ENCODE measurements at places on chromosomes 1 and 21.

- DNase-seq: no peak
Measured at GRCh38 chr1:212635141-212635631, 26.6 kb downstream of the ATF3 start.

DNA sequence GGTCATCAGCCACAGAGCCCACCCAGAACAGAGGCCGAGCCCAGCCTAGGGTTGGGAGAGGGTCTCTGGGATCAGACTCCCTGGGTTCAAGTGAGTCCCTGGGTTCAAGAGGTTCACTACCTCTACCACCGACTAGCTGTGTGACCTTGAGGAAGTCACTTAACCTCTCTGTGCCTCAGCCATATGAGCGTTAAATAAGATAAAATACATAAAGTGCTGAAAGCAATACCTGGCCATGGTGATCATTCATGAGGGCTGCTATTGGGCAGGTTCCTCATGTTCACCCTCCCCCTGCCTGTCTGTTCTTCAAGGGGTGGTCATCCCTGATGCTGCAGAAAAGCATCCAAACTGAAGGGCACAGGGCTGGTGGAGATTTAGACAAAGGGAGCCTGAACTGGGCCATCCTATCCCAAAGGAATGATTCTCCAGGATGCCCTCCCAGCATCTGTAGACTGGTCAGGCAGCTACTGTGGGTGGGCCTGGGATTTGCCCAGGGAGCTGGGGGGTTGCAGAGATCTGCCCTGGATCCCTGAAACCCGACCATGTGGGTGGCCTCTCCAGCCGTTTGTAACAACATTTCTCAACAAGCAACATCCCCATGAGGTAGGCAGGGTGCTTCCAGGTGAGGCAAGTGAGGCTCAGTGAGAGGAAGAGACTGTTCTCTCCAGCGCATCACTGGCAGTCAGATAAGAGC lies 196.6 kb downstream of the MATN1 start:
- no peak for DNase-seq

GRCh38 chr1:32480003-32480402 lies 15.1 kb downstream of the ZBTB8B start:
- DNase-seq: no peak

- DNase-seq: no peak
Measured at GRCh38 chr1:21893046-21893805, 43.9 kb downstream of the HSPG2 start.

- DNase-seq: peak; percentile 88
Measured at GRCh38 chr1:42484382-42484781, 21.3 kb downstream of the CCDC30 start.

DNA sequence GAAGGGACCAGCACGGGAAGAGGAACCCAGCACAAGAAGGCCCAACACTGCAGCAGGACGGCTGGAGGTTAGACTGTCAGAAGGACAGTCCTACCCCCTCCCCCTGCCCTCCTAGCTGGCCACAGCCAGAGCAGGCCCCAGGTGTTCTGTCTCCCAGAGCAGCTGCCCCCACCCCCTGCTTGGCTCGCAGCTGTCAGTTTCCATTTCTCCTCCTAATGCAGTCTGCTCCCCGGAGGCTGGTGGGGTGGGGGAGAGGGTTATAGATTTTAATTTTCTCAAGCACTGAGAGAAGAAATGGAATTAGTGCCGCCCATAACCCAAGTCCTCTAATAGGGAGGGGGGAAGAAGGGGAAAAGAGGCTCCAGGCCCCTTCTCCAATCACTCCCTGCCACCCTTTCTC lies 13.0 kb upstream of the PEAR1 start:
- DNase-seq: no peak

DNA sequence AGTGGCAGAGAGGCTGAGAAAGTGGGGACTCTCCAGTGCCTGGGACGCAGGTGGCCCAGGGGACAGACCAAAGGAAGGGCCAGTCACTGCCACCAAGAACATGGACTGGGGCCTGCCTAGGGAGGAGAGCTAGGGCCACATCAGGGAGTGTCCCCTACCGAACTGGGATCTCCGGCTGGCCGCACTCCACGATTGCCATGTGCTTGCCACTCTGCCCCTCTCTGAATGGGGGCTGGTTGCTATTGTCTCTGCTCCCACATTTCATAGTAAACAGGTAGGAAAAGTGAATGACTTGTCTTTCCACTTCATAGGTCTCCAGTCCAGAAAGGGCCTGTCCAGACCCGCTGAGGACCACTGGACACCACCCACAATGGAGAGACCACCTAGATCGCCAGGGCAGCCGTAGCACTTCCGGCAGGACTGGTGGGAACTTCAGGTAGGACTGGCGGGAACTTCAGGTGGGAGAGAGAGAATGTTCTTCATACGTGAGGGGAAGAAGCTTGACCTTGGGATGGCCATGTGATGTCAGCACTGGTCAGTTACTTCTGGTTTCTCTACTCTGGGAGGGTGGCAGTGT lies 55.2 kb upstream of the PDE9A start:
- no peak for DNase-seq

DNA sequence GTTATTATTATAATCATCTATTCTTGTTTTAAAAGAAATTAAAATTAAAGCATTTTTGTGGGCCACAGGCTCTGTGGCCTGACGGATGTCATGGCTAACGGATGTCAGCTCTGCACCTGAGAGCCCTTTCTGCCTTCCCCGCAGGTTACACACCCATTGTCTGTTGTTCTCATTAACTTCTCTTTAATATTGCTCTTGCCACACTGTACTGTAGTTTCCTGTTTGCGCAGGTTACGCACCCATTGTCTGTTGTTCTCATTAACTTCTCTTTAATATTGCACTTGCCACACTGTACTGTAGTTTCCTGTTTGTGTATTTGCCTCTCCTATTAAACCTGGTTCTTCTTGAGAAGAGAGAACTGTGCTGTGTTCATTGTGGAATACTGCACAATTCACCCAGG lies 294.4 kb upstream of the PLXNA2 start:
- no peak for DNase-seq

GRCh38 chr1:104919188-104919587 lies 1169.5 kb downstream of the AMY1C start:
- DNase-seq: no peak

DNA sequence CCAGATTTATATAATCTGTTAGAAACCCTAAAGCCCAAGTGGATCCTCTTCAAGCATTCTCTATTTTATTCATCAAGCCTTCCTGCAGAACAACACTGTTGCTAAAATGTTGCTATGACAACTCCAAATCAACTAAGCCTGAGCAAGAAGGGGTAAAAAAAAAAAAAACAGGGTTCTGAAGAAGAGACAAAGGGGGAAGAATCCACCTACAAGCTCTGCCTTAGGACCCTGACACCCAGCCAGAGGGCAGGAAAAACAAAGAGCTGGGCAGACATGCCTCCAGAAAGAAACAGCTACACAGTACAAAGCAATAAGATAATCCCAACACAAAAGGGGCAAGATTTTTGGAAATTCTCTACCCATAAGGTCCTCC lies 1.3 kb downstream of the USF1 start:
- DNase-seq: no peak

- no peak for DNase-seq
Measured at GRCh38 chr1:23989263-23989662, 9.1 kb upstream of the SRSF10 start.

DNA sequence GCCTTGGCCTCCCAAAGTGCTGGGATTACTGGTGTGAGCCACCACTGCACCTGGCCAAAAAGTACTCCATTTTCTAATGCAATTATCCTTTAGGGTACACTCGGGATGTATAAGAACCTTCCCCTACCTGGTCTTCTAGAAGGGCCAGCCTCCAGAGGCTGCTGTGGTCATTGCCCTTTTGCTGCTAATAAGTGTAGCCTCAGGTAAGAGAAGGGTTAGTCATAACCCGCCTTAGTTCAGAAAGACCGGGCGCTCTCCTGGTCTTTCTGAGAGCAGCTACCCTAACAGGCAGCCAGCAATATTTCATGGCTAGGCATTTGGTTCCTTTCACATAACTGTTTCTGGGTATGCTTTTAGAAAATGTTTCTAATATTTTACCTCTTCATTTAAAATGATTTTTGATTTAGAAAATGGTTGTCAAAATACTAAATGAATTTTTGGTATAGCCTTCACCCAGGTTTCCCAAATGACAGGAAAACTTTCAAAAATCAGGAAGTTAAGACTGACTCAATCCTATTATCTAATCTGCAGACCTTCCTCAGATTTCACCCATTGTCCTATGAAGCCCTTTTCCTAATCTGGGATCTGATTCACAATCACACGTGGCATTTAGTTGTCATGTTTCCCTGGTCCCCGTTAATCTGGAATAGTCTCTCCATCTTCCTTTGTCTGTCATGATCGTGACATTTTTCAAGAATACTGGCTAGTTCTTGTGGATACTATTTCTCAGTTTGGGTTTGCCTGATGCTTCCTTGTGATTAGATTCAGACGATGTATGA lies 479.0 kb downstream of the SIPA1L2 start:
- no peak for DNase-seq

DNA sequence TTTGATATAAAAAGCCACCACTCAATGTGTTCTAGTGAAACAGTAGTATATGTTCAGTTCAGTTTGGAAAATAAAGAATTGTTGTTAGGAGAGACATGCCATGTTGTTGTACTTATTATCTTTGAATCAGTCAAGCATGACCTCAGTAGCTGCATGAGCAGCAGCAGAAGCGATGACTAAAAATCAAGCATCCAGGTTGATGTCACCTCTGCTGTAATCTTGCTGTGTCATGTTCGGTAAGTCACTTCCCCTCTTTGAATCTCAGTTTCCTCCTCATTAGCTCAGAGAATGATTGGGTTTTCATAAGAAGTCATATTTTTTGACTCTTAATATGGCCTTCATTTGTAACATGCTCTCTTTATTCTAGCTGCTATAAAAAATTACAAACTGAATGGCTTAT lies 428.4 kb upstream of the B3GALT2 start:
- peak; percentile 56 for DNase-seq

GRCh38 chr1:16173447-16174260 lies 17.8 kb upstream of the EPHA2 start:
- DNase-seq: no peak

- DNase-seq: no peak
Measured at GRCh38 chr1:203666609-203667008, 40.0 kb downstream of the ATP2B4 start.

- no peak for DNase-seq
Measured at GRCh38 chr1:28783363-28783762, 28.6 kb upstream of the OPRD1 start.

DNA sequence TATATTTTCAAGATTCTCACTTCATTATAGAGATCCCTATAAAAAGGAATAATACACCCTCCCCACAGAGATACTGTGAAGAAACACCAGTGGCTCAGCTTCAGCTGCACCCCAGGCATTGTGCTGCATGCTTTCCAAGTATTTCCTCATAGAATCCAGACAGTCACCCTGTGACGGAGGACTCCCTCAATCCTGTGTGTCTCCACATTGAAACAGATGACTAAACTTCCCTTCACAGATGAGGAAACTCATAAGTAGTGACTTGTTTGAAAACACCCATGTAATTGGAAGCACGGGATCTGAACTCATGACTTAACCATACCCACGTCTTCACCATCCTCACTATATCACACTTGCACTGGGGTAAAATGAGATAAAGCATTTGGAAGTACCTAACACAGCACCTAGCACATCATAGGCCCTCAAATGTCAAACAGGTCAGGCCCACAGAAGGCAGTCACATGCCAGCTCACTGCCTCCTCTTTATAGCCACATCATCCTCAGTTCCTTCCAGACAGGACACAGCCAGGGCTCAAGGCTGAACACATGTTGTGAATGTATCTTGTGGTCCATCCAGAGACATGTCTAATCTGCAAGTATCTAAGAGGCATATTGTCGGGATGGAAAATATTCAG lies 55.2 kb downstream of the GPR161 start:
- DNase-seq: peak; percentile 74

DNA sequence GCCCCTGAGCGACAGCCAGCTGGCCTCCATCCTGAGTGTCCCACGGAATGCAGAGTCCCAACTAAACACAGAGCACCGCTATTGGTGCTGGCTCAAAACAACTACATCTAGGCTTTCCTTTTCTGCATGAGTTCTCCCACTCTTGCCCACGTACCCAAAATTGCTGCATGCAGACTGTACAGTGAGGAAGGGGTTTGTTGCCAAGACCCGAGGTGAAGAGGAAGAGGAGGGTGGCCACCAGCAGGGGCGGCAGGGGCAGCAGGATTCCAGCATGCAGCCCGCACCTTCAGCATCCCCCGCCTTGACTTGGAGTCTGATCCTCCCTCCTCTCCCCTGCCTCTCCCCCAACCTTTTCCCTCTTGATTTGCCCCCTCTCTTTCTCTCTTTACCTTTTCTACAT lies 8.0 kb downstream of the S100A9 start:
- DNase-seq: no peak

DNA sequence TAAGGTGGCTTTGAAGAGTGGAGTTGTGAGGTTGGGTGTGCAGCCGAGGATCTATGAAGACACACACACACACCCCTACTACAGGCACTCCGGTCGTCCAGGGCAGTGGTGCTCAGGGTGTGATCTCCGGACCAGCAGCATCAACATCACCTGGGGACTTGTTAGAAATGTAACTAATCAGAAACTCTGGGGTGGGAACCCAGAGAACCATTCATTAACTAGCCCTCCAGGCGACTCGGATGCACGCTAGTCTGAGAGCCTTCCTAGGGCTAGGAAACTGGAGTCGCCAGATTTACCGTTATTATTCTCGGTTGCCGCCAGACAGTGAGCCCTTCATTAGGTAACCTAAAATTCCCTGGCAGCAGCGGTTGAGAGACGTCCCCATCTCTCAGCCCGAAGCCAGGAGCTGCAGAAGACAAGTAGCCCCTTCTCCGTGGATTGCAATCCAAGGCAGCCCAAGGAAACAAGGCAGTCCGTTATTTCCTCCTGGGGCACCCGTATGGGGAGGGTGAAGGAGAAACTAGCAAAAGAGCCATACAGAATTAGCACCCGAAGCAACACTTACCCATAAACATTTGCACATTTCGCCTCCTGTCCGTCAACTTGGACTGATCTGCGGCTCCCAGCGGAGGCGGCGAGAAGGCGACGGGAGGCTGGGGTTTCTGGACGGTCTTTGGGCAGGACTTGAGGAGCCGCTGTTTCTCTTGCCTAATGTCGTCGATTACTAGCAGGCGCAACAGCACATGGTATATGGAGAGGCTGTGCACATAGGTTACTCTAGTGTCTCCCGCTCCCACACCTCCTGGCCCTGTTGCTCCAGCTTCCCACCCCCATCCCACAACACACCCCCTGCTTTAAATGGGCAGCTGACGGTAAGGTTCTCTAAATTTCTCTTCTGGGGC lies 2.9 kb upstream of the CCN1 start:
- no peak for DNase-seq

GRCh38 chr1:20386323-20387081 lies 95.8 kb downstream of the VWA5B1 start:
- DNase-seq: no peak

DNA sequence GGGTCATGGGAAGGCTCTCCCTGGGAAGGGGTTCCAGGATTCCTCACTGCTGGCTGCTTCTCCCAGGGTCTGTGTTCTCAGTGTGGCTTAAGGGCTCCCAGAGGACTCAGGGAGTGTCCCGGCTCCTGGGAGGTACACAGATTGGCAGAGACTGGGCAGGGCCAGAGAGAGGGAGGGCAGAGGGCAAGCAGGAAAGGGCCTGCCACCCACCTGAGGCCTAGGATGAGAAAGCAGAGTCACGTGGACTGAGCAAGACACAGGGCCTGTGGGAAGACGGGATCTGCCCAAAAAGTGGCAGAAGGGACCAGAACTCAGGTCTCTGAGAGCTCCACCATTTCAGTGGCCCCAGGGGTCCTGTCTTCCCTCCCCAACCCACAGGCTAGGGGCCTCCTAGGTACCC lies 871 bp downstream of the SLFNL1 start:
- no peak for DNase-seq

GRCh38 chr1:207903767-207904166 lies 7.2 kb downstream of the CD34 start:
- no peak for DNase-seq

- no peak for DNase-seq
Measured at GRCh38 chr1:92476071-92476631, 10.6 kb downstream of the GFI1 start.

GRCh38 chr1:3234281-3234680 lies 165.3 kb downstream of the PRDM16 start:
- no peak for DNase-seq
